Activated CD8-positive, alpha-beta memory T cell treated with anti-CD3 and anti-CD28 coated beads for 48 hours (primary cell): ENCODE measurements at places on chromosomes 7 and 10.
A peak's percentile ranks its signal among the peaks of the same experiment; 100 is the strongest.

DNA sequence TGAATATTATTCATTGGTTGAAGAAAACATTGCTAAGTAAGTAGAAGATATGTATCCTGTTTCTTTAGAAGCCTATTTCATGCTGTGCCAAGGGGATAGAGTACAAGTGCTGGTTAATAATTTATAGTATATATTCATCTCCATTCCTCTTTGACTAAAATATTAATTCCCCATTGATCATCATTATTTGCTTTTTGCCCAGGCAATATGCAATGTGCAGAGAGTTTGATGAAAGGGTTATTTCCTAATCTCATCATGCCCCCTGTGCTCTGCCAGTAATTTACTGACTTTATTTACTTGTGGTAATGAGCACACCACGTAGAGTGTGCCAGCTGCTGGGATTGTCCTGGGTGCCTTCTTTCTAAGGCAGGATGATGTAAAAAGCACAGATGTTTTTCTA, 180.9 kb downstream of the REEP3 start:
- no peak for DNase-seq

DNA sequence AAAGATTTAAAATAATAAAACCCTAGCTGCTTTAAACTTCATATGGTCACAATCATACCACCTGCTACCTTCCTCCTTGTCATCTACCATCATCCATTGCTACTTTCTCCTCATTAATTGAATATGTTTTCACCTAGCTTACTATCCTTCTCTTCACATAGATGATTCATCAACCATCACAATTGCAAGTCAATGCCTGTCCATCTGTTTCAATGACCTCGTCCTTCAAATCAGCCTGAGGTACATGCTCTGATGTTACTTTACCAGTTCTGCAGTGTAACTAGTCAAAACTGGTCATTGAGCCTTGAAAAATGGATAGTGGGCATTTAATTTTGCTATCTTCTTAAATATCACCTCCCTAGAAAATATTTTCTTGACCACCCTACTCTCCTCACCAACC, 164.7 kb downstream of the SEMA3E start:
- DNase-seq, result no peak

- DNase-seq, result no peak
Measured at GRCh38 chr10:107689323-107689722, 524.8 kb upstream of the SORCS1 start.

DNA sequence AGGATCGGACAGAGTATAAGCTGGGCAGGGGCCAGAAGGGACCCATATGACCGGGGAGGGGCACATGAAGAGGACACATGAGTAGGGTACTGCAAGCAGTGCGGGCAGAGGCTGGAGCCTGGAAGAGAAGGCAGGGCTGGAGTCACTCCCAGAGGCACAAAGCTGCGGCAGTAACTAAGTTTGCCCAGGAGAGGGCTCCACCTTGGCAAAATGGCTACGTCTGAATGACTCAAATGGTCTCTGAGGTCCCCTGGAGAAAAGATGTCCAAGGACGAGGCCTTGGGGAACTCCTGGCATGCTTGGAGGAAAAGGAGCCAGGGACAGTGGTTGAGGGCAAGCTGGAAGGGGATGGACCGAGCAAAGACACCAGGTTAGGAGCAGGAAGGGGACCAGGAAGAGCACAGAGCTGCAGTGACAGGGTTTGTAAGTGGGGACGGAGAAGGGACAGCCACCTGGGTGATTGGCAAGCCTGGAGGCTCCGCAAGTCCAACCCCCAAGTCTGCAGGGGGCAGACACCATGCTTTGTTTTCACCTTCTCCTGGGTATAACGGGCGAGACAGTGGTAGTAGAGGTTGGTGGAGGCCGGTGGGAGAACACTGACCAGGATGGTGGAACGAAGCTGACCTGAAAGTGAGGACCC, 43.1 kb upstream of the LBX1 start:
- DNase-seq, result peak; percentile 8
